ENCODE measurements at places on chromosomes 1 and 21.

DNA sequence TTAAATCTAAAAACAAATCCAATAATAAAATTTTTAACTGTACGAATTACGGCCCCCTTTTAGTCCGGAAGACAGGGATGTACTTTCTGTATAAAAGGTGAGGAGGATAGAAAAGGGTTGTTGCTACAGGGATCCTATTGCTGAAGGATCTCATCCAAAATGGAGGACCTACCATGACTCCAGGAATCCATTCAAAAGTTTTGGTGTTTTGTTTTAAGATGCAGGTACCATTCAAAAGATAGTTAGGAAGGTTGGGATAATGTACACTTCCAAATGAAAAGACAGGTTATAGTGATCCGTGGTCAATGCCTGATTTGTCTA, 1.3 kb upstream of the ENAH start:
- no peak for DNase-seq

DNA sequence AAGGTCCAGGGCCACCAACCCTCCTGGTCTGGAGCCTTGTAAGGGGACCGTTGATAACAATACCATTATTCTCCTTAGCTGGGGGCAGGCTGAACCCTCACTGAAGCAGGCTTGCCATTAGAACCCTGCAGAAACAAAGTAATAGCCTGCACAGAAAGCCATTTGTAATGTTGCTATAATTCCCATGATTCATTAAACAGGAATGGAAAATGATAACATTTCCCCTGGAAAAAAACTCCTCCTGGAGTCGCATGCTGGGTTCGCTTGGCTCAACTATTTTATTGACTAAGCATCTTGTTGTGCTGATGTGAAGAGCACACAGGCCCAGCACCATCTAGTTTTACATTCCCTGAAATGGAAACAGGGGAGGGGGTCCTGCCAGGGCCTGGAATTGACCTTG, 155.6 kb upstream of the CSF3R start:
- DNase-seq = no peak

GRCh38 chr1:87084244-87084836, 169.9 kb downstream of the HS2ST1 start:
- peak; percentile 10 for DNase-seq

DNA sequence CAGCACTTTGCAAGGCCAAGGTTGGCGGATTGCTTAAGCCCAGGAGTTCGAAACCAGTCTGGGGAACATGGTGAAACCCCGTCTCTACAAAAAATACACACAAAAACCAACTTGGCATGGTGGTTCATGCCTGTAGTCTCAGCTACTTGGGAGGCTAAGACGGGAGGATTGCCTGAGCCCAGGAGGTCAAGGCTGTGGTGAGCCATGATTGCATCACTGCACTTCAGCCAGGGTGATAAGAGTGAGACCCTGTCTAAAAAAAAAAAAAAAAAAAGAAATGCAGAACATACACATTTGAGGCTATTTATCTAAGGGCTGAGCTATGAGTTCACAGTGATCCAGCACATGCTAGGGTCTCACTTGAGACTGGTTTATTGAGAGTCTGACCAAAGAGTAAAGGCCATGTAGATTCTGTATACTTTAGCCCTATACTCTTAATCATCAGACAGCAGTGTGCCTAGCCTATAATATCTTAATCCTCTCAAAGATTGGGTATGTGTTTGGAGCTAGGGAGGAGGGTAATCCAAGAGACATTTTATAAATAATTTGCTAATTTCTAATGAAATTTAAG, 23.9 kb downstream of the RNF2 start:
- DNase-seq = no peak

DNA sequence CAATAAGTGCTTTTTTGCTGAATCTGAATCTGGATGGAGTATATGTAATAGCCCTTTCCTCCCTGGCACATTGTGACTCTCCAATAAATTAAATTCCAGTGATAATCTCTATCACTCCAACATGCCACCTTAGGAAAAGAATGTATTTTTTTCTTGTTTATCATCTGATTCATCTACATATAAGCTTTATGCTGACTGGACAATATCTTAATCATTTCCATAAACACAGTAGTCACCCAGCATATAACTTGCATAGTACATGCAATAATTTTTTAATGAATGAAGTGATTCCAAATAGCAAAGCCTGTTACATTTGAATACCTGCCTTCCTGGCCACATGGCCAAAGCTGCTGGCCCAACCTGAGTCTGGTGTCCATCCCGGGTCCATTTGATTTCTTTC, 477.6 kb upstream of the USP24 start:
- no peak for DNase-seq

DNA sequence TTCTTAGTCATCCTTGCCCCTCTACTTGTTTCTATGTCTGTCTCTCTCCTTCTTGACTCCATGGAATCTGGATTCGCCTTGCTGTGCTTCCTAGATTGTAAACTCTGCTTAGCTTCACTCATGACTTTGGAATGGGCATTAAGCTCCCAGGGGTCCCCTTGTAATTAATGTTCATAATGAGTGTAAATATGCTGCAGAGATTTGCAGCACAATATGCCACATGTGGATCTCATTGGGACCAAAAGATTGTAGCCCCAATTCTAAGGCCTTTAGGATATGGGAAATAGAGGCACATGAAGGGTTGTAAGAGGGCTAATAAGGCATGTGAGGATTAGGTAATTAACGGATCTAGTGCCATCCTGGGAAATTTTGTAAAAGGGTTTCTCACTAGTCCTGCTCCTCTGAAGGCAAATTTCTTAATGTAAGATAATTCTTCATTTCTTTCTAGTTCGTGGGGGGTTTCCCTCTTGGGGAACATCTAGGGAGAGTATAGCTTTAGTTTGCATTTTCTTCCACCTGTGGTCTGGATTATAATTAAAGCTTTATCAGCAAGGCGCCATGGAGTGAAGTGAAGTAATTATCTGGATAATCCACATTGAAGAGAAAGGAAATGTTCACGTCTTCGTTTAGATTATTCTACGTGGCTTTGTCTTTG, 659.2 kb upstream of the PLXNA2 start:
- no peak for DNase-seq

GRCh38 chr1:41500781-41501518, 16.5 kb upstream of the EDN2 start:
- DNase-seq = no peak

Measured in GM20000 (cell line).